Mammary epithelial cell (primary cell): ENCODE measurements at places on chromosomes 3 and 15. TPM values are rescaled to one million over a fixed set of nuclear protein-coding genes. Genes with fewer than 3 reads are reported as not detected.

The ECT2 gene
- 31.6 and 46.4 TPM in 2 replicates for total RNA-seq

DNA sequence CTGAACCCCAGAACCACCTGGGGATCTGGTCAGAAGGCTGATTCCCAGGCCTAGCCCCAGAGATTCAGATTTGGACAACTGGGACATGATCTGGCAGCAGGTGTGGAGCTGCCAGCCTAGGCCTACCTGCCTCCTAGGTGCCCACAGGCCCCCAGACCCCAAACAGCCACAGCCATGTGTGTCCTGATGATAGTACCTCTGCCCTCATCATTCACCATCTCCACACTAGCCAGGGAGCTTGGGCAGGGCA, 34.7 kb downstream of the HMCES start:
- peak; percentile 66 for DNase-seq

The STAC gene
- 25.3 TPM for total RNA-seq

DNA sequence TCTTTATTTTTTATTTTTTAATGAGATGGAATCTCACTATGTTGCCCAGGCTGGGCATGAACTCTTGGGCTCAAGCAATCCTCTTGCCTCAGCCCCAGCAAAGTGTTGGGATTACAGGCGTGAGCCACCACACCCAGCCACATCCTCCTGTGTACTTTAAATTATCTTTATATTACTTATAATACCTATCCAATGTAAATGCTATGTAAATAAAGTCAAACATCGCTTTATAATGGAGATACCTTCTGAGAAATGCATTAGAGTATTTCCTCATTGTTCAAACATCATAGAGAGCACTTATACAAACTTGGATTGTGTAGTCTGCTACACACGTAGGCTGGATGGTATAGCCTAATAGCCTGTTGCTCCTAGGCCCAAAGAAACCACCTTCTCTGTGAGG, 41.4 kb upstream of the MAGI1 start:
- DNase-seq = no peak

- no peak for DNase-seq
Measured at GRCh38 chr15:91528801-91529200, 324.7 kb upstream of the SLCO3A1 start.

DNA sequence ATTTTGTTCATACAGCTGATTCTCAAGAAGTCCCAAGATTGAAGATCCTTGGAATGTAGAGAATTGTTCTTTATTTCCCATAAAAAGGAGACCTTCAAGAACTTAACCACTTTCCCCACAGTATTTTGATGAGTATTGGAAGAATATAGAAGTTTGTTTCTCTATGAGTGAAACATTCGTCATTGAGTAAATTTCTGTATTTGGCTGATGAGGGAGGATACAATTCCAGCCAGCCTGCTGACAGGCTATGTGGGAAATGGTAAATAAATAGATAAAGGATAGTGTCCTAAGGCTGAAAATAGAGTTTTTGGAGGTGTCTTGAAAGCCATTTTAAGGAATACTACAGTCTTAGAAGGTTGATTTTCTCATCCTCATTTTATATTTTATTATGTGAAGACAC, 1076.1 kb downstream of the ROBO2 start:
- no peak for DNase-seq

DNA sequence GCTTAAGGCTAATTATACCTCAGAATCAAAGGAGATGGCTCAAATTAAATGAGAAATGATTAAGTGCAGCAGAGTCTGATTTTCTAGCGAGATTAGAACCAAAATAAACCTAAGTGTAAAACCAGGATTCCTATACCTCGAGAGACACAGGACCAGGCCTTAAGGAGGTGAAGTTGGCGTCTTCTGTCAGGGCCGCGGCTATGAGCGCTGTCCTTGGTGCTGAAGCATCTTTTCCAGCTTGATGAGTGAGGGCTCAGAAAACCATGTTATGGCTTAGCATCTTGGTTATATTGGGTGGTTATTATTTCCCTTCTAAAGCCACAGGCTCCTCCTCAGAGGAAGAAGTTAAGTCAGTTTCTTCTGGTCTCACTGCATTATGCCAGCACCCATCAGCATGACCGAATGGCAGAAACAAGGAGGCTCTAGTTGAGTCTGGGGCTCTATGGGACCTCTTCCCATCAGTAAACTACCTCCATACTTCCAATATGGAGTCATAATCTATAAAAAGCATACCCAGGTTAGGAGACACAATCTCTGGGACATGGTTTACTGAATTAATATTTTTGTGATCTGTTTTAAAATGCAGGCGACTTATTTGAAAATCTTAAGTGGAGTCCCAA, 120.1 kb upstream of the NMNAT3 start:
- peak; percentile 24 for DNase-seq

GRCh38 chr3:153829606-153830170, 291.5 kb upstream of the ARHGEF26 start:
- DNase-seq = peak; percentile 72

The TRAK1 gene
- total RNA-seq = 62.7 and 64.5 TPM in 2 replicates

DNA sequence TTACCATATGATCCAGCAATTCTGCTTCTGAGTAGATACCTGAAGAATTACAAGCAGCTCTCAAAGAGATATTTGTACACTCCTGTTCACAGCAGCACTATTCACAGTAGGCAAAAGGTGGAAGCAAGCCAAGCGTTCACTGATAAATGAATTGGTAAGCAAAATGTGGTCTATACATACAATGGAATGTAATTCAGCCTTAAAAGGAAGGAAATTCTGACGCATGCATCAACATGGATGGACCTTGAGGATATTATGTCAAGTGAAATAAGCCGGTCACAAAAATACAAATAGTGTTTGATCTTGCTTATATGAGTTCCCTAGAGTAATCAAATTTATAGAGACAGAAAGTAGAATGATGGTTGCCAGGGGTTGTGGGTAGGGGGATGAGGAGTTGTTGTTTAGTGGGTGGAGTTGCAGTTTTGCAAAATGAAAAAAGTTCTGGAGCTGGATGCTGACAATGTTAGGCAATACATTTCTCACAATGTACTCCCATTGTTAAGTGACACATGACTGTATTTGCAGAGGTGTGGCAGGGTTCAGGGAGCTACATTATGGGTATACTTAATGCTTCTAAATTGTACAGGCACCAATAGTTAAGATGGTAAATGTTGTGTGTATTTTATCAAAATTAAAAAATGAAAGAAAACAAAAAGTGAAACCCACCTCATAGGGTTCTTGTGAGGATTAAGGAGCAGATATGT, 26.7 kb downstream of the SLC6A1 start:
- no peak for DNase-seq

DNA sequence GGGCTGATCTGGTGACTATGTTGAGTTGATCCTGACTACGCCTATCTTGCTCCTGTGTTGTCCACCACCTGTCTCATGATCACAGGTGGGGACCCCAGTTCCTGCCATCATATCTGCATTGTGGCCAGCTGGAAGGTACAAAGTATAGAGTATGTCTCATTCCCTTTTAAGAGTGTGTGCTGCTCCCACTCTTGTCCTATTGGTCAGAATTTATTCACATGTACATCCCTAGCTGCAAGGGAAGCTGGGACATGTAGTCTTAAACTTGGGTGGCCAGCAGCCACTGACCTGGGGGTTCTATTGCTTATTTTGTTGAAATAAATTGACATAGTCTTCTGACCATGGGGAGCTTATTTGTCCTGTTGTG, 373.1 kb downstream of the PTPRG start:
- no peak for DNase-seq

DNA sequence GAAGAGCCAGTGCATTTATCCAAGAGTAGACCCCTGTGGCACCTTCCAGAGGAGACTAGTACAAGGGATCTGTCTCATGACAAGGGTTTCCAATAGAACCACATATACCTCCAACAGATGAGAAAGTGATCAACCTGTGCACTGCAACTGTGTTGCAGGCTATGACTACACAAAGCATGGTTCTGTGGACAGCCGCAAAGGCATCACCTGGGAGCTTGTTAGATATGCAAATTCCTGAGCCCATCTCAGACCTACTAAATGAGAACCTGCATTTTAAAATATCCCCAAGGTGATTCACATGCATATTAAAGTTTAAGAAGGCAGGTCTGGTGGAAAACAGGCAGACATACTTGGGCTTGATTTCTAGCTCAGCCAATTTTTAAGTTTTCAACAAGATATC, 368.7 kb downstream of the FOXP1 start:
- DNase-seq = no peak

DNA sequence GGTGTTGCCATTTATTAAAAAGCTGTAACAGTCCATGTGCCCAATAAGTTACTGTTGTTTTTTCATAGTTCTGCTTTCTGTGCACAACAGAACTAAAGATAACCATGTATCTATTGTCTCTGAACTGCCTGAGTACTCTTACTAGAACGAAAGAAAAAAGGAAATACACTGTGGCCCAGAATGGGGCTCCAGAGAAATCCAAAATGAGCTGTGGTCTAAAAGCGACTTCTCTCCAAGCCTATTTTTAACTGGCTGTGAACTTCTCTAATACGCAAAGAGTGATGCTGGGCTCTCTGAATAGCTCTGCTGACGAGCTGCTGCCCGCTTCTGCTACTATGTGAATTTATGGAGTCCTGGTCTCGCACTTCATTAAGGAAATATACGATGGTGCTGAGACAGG, 56.2 kb upstream of the LPP start:
- DNase-seq = no peak

DNA sequence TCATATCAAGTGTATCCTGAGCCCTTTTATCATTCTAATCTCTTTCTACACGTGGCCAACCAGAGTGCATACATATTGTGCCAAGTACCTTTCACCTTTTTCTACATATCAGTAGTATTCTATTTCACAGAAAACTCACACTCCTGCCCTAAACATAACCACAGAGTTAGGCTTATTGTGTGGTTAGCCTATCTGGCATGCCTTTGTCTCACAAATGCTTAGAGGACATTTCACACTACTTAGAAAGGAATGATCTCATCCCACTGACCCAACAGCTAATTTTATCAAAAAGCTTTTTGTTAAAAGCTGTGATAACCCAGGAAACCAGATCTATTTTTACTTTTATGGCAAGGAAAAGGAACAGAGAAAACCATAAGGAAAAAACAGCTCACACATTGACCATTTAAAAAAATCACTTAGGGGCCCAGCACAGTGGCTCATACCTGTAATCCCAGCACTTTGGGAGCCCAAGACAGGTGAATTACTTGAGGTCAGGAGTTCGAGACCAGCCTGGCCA, 17.8 kb upstream of the MAP4 start:
- peak; percentile 87 for DNase-seq

The TM4SF18 gene
- not detected for total RNA-seq

GRCh38 chr15:99371180-99372103, 120.2 kb downstream of the LRRC28 start:
- peak; percentile 6 for DNase-seq

The HESX1 gene
- 0.67 TPM for total RNA-seq

The NME9 gene
- not detected in 2 replicates for total RNA-seq

The KNG1 gene
- total RNA-seq = not detected

GRCh38 chr3:178850450-178851190, 221.0 kb downstream of the ZMAT3 start:
- DNase-seq = no peak

- DNase-seq = no peak
Measured at GRCh38 chr3:160044121-160044520, 55.5 kb downstream of the IL12A start.

DNA sequence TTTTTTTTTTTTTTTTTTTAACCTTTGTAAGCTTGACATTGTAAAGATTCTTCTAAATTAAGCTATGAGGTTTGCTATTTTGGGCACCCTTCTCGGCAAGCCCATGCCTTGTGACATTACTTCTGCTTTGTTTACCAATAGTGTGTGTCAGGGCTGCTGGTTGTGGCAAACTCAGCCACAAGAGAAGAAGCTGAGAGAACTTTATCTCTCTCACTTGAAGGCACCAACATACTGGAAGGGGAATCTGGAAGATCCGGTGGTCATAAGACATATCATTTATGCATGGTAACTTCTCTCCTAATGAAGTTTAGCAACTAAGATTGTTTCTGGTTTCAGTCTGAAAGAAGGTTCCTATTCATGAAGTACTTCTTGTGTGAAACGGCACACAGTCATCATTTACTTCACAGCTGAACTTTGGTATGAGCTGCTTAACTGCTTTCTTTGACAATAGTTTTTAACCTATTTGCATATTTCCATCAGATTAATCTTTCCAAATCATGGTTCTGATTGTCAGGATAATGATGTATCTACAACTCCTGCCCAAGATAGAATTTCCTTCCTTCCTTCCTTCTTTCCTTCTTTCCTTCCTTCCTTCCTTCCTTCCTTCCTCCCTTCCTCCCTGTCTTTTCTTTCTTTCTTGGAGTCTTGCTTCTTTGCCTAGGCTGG, 189.3 kb downstream of the NFKBIZ start:
- no peak for DNase-seq

GRCh38 chr3:1953536-1953935, 145.1 kb upstream of the CNTN4 start:
- no peak for DNase-seq

GRCh38 chr15:58467722-58468423, 36.1 kb downstream of the LIPC start:
- DNase-seq = no peak

The OCA2 gene
- total RNA-seq = not detected in 2 replicates

DNA sequence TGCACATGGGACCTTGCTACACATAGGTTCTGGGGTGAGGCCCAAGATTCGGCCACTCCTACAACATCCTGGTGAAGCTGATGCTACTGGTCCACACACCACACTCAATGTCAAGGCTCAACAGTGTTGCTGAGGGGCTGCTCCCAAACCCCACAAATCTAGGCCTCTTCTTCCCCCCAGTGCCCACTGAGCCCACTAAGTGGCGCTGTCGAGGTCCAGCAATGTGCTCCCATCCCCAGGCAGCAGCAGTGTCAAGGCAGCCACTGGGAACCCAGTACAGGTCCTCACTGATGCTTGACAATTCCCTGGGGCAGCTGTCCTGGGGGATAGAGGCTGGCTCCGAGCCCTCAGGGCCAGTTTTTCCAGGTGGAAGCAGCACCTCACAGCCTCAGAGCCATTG, 21.5 kb downstream of the SCN5A start:
- no peak for DNase-seq

DNA sequence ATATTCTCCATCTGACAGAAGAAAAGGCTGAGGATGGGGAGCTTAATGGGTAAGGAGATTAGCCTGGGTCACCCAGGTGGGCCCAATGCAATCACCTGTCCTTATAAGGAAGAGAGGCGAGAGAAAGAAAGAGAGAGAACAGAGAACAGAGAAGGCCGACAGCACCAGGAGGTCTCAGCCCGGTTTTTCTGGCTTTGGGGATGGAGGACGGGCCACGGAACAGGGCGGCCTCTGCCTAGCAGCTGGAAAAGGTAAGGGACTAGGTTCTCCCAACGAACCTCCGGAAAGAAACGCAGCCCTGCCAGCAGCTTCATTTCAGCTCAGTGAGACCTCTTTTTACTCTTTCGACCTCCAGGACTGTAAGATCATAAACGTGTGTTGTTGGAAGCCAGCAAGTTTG, 196.0 kb upstream of the LYSMD4 start:
- no peak for DNase-seq

DNA sequence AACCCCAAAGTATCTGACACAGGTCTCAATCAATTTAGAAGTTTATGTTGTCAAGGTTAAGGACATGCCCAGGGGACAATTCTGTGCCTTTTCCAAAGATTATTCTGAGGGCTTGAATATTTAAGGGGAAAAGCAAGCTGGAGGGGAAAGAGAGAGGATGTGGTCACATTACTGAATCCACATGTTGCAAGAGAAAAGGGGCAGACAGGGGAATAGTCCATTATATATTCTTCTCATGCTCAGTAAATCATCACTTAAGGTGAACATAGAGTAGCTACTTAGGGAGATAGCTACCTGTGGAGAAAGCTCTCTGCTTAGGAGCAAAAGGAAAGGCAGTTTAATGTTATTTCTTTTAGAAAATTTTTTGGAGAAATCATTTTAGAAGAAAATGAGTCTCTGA, 751.6 kb downstream of the SI start:
- no peak for DNase-seq
